Activated CD8-positive, alpha-beta T cell treated with anti-CD3 and anti-CD28 coated beads, Interleukin-2, amount 10 ng/mL, durations not matched to agents 7 days and 5 days (primary cell): ENCODE measurements at places on chromosomes 2 and 18.

- peaks cover 5% of the 10 kb centered on the region for H3K27me3 ChIP-seq
- no peaks in the 10 kb centered on the region for H3K4me1 ChIP-seq
- no peak overlapping the region for H3K27ac ChIP-seq
- H3K4me3 ChIP-seq, result no peak overlapping the region
- H3K36me3 ChIP-seq, result no peaks in the 10 kb centered on the region
Observed at GRCh38 chr2:237042101-237042500, 43.6 kb upstream of the COPS8 start.

DNA sequence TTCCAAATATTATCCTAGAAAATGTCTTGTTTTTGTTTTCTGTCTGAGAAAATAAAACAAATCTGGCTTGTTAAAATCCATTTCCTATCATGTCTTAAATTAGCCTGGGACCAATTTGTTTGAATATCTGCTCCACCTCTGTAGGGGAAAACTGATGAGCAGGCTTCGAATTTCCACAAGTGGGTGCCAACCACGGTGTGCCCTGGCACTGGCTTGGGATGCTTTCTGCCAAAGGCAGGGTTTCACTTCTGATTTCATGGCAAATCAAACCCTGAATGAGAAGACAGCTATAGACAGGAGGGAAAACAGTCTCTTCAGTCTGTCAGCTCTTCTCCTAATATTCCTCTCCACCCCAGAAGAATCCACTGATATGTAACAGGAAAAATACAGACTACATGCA, 33.7 kb upstream of the STAT4 start:
- DNase-seq, result no peak
- H3K4me3 ChIP-seq, result no peak overlapping the region
- H3K36me3 ChIP-seq, result peaks cover 3% of the 10 kb centered on the region
- H3K27ac ChIP-seq, result no peak overlapping the region
- H3K4me1 ChIP-seq, result peaks cover 30% of the 10 kb centered on the region
- no peaks in the 10 kb centered on the region for H3K27me3 ChIP-seq

DNA sequence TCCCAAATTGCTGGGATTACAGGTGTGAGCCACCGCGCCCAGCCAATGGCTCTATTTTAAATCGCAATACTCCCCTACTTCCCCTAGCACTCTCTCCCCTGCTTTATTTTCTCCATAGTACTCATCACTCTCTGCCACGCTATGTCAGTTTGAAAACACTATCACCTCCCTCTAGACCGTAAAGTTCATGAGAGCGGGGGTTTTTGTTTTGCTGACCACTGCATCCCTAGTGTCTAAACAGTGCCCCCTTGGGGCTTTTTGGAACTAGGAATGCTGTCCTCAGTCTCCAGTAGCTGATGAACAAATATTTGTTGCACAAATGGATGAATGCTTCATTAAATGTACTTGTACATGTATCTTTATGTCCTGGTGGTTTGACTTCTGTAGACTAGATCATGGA, 44.1 kb downstream of the ATOH8 start:
- H3K4me3 ChIP-seq, result no peak overlapping the region
- peaks cover 2% of the 10 kb centered on the region for H3K4me1 ChIP-seq
- H3K36me3 ChIP-seq, result no peaks in the 10 kb centered on the region

GRCh38 chr2:237743561-237744269, 54.9 kb upstream of the RBM44 start:
- peaks cover 24% of the 10 kb centered on the region for H3K4me1 ChIP-seq
- no peak overlapping the region for H3K4me3 ChIP-seq
- peaks cover 45% of the 10 kb centered on the region for H3K36me3 ChIP-seq
- DNase-seq, result no peak

DNA sequence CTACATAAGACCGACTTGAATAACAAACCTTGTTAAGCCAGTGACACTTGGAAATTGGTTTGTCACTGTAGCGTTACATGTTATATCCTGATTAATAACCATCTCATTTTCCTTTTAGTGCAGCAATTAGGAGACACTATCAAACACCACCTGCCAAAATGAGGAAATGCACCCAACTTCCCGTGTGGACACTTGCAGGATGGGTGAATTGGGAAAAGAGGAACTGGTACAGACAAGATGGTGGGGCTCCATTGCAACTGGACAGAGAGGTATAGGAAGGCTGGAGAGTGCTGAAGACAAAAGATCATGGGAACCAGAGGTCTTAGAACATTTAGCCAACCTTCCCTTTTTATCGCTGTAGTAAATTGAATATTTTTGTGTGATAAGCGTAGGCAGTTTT, 816.3 kb upstream of the HS6ST1 start:
- H3K36me3 ChIP-seq, result no peaks in the 10 kb centered on the region
- no peaks in the 10 kb centered on the region for H3K27me3 ChIP-seq
- no peak for DNase-seq
- H3K4me1 ChIP-seq, result no peaks in the 10 kb centered on the region
- H3K27ac ChIP-seq, result no peak overlapping the region

DNA sequence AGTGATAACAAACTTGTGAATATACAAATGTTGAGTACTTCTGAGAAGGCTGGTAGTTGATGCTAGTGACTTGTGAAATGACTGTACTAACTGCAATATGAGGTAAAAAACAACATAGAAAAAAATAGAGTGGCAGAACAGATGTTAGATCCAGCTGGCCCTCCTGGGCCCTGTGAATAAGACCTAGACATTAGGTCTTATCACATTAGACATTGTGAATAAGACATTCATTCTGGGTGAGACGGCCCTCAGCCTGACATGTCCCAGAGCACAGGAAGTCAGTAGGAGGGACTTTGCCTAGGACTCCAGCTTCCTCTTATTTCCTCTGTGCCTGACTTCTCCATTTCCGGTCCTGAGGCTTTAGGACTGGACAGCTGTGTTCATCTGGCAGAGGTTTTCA, 22.9 kb downstream of the DOK1 start:
- peaks cover 5% of the 10 kb centered on the region for H3K36me3 ChIP-seq
- H3K4me3 ChIP-seq, result no peak overlapping the region
- DNase-seq, result no peak
- no peak overlapping the region for H3K27ac ChIP-seq
- H3K27me3 ChIP-seq, result peaks cover 7% of the 10 kb centered on the region

DNA sequence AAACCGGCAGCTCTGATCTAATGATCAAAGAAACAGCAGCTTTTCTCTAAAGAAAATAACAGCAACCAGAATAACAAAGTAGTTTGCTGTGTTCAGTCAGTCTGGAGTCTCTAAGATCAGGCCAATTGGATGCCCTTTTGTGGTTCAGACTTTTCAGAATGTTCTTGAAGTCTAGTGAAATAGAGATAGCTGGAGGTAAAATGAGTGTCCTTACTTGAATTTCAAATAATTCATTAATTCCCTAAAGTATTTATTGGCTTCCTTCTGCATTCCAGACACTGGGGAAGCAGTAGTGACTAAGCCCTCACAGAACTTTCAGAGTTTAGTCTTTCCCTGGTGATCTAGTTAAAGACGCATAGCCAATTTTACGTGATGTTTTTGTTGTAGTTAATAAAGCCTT, 58.7 kb downstream of the C18orf54 start:
- H3K4me3 ChIP-seq, result no peak overlapping the region
- H3K27ac ChIP-seq, result no peak overlapping the region
- H3K36me3 ChIP-seq, result no peaks in the 10 kb centered on the region
- DNase-seq, result no peak
- H3K27me3 ChIP-seq, result peaks cover 9% of the 10 kb centered on the region
- no peaks in the 10 kb centered on the region for H3K4me1 ChIP-seq

GRCh38 chr2:2825516-2826208, 494.6 kb upstream of the MYT1L start:
- no peak for DNase-seq
- H3K27me3 ChIP-seq, result no peaks in the 10 kb centered on the region
- no peaks in the 10 kb centered on the region for H3K4me1 ChIP-seq
- no peaks in the 10 kb centered on the region for H3K36me3 ChIP-seq
- no peak overlapping the region for H3K4me3 ChIP-seq

DNA sequence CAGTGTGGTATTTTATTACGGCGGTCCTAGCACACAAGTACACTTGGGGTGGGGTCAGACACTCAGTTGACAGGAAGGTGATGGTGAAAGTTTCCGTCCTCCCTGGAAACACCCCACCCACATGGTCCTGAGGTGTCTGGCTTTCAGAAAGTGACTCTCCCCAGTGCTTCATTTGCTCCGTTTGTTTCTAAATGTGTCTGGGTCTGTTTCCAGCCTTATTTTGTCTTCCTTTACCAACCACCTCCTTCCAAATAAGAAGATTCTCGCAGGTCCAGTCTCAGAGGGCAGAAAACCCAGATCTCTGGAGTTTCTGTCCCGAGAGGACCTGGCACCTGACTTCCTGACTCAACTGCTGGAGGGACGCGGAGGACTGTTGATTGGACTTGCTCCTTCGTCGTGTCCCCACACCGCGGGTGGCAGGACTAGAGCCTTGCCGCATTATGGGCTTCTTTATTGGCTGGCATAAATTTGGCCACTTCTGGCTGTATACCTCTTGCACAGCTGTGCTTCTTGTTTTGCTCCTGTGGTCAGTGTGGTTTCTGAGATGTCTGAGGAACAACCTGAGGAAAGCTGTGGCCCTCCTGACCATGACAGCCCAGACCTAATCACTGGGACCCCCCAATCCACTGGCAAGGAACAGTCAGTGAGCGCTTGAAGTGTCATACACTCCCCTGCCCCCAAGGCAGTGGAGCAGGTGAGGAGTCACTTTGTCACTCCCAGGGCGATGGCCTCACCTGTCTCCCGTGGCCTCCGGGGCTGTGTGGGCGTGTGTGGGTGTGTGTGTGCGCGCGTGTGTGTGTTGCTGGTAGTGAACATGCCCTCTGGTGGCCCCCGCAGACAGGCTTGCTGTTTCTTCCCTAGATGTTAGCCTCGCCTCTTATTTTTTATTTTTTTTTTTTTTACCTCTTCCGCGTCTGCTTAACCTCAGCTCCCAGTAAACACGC, 45.6 kb downstream of the MEX3C start:
- peaks cover 46% of the 10 kb centered on the region for H3K4me1 ChIP-seq
- DNase-seq, result peak; percentile 72
- peak overlapping the region; percentile 48 for H3K4me3 ChIP-seq
- H3K27ac ChIP-seq, result peak overlapping the region; percentile 80
- H3K36me3 ChIP-seq, result peaks cover 6% of the 10 kb centered on the region

- H3K4me1 ChIP-seq, result peaks cover 4% of the 10 kb centered on the region
- H3K36me3 ChIP-seq, result peaks cover 1% of the 10 kb centered on the region
- peak overlapping the region; percentile 15 for H3K4me3 ChIP-seq
- no peak for DNase-seq
- H3K27ac ChIP-seq, result peak overlapping the region; percentile 69
- peaks cover 42% of the 10 kb centered on the region for H3K27me3 ChIP-seq
Observed at GRCh38 chr2:235670974-235671787, 177.3 kb downstream of the AGAP1 start.

- peaks cover 21% of the 10 kb centered on the region for H3K36me3 ChIP-seq
- peak overlapping the region; percentile 91 for H3K27ac ChIP-seq
- H3K4me1 ChIP-seq, result peaks cover 71% of the 10 kb centered on the region
- H3K27me3 ChIP-seq, result no peaks in the 10 kb centered on the region
- DNase-seq, result peak; percentile 32
- peak overlapping the region; percentile 87 for H3K4me3 ChIP-seq
Observed at GRCh38 chr2:85584857-85585780, 888 bp downstream of the VAMP5 start.

GRCh38 chr18:10798727-10799550, 273.1 kb downstream of the NAPG start:
- no peaks in the 10 kb centered on the region for H3K4me1 ChIP-seq
- no peak overlapping the region for H3K4me3 ChIP-seq
- no peak for DNase-seq

DNA sequence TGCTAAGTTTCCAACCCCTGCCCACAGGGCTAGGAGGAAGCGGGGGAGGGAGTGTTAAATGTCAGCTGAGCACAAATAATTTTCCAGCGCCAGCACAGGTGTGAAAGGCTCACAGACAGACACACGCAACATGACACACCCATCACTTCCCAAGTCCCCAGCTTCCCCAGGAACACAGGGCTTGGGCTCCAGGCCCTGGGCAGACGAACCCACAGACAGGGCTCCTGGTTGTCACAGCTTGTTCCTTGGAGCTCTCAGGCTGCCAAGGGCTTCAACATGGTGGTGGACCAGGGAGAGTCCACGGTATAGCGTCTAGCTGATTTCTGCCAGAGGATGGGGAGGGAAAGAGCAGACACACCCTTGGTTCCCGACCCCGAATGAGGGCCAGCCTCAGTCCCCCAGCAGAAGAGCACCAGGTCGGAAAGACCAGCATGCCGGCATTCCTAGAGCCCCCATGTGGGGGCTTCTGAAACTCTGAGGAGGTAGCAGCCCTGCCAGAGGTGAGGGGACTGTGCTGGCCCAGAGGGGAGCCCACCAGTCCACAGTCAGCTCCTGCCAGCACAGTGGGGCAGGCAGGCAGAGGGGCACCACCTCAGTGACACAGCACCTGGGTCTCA, 1.9 kb downstream of the DUSP2 start:
- DNase-seq, result no peak
- peaks cover 62% of the 10 kb centered on the region for H3K4me1 ChIP-seq
- peak overlapping the region; percentile 88 for H3K4me3 ChIP-seq

DNA sequence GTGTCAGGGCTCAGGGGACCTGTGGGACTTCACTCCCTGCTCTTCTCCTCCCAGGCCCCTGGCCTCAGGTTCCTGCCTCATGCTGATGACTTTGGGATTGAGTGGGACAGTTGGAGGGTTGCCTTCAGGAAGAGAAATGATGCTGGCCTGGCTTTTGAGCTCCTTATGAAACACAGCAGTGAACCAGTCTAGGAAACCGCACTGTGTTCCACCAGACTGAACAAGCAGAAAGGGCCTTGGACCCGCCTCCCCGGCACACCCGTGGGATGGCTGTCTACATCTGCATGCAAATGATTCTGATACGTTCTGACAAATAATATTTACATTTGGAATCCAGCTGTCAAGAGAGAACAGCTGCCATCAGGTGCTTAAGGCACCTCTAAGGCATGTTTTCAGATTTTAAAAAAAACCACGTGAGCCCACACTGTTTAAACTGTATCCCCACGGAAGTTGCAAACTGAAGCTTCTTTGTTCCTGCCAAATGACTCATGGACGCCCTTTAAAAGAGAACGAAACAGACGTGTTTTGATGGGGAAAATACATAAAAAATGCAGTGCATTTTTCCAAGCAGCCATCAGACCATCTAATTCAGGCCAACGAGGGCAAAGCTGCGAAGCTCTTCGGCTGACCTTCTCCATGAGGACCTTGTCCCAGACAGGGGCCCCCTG, 27.6 kb upstream of the ASAP2 start:
- no peaks in the 10 kb centered on the region for H3K27me3 ChIP-seq
- H3K4me3 ChIP-seq, result no peak overlapping the region
- H3K27ac ChIP-seq, result no peak overlapping the region
- no peaks in the 10 kb centered on the region for H3K36me3 ChIP-seq

DNA sequence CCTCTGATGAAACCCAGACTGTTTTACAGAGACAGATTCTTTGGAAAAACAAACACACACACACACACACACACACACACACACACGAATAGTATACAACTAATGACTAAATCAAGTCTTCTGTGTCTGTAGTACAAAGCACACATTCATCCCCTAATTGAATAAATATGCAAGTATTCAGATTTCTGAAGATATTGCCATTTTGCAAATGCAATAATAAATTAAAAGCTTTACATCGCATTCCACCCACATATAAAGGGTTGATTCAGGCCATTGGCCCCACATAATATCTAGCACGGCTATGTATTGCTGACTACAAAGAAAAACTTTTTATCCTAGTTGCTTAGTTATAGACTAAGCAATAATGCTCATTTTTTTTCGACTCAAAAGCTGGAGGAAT, 86.2 kb downstream of the PAX3 start:
- H3K4me1 ChIP-seq, result no peaks in the 10 kb centered on the region
- no peak overlapping the region for H3K4me3 ChIP-seq
- H3K27ac ChIP-seq, result no peak overlapping the region
- no peaks in the 10 kb centered on the region for H3K36me3 ChIP-seq
